Breast epithelium (tissue), 4 donors: ENCODE measurements at places on chromosomes 4 and X. TPM values are rescaled to one million over a fixed set of nuclear protein-coding genes. Genes with fewer than 3 reads are reported as not detected.

GRCh38 chrX:111719426-111720210, 38.6 kb downstream of the ALG13 start:
- DNase-seq = no peak
- H3K4me3 ChIP-seq = no peak overlapping the region
- H3K27ac ChIP-seq = no peak overlapping the region
- no peaks in the 10 kb centered on the region for H3K4me1 ChIP-seq
- no peaks in the 10 kb centered on the region for H3K36me3 ChIP-seq
- H3K27me3 ChIP-seq = peaks cover 4% of the 10 kb centered on the region

GRCh38 chrX:64394874-64395567, at the start of gene MTMR8:
TSS of gene MTMR8 (minus strand) at chrX:64395452. CDS start at chrX:64395363, 89 bp downstream.
- no peaks in the 10 kb centered on the region for H3K27me3 ChIP-seq
- peak within 1 kb of the TSS; percentile 65 for H3K4me3 ChIP-seq
- no peaks in the 10 kb centered on the region for H3K4me1 ChIP-seq
- peak; percentile 59 for DNase-seq

DNA sequence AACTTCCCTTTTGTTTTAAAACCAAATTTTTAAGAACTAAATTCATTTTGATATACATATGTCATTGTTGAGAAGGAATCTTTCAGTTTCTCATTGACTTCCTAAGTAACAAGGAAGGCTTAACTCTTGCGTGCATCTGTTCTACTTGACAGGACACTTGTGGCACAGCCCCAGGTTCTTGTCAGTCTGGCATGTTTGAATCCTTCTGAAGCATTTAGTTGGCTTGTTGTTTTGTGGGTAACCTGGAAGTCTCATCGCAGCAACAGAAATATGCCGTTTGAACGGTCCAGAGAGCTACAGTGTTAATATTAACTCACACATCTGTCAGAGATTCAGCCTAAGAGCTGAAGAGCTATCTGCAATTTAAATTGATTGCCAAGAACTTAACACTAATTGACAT, 76.0 kb downstream of the GLRA3 start:
- no peak for DNase-seq
- H3K27ac ChIP-seq = no peak overlapping the region

DNA sequence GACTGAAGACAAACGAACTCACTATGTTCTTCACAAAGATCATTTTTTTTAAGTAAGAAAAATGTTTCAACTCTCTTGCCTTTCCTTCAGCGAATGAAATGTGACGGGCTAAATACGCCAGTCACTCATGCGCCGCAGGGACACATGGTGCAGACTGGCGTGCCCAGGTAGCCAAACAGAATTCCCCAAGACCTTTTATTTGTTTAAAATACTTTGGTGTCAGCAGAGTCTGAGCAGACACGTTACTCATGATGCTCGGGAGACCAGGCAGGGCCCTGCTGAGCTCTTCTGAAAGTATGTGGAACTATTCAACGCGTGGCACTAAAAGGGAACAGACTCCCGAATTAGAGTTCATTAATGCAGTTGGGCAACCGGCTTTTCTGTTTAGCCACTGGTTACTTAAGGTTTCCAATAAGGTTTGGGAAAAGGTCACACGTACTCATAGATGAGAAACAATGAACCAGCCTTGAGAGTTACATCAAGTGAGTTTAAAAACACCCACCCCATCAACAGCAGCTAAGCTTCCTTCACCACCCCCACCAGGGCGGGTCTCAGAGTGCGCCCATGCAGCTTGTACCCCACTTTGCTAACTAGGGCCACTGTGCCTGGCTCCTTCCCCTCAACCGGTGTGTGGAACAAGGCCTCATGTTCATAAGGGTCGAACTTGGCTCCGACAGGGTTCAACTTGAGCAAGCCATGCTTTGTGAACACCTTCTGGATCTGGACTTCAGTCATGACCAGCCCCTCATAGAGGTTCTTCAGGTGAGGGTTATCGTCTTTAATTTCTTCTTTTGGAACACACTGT, 7.3 kb downstream of the GRPEL1 start:
- no peaks in the 10 kb centered on the region for H3K4me1 ChIP-seq
- H3K4me3 ChIP-seq = no peak overlapping the region
- H3K36me3 ChIP-seq = peaks cover 4% of the 10 kb centered on the region
- no peak overlapping the region for H3K27ac ChIP-seq
- no peaks in the 10 kb centered on the region for H3K27me3 ChIP-seq

The VSIG4 gene
- total RNA-seq = 63.3 TPM

The NPY5R gene
- total RNA-seq = 4.6 TPM

The F9 gene
- not detected for total RNA-seq
